ENCODE measurements at places on chromosomes 3 and 15. TPM values are rescaled to one million over a fixed set of nuclear protein-coding genes. Genes with fewer than 3 reads are reported as not detected.

DNA sequence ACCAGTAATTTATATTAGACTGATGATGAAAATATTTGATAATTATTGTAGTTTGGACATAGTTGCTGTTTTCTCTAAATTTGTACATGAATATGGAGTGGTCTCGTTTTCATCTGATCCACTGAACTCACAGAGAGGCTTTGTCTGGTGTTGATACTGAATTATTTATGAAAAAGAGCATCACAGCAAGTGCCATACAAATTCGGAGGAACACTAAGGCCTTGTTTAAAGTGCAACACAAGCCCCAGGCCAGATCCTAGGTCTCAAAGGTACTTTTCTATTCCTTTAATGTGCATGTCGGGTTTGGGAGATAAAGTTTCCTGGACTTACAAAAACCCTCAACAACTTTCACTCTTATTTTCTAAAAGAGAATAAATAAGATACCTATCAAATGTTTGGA, 796.8 kb upstream of the EPHA6 start:
- no peak for DNase-seq

- DNase-seq: no peak
These were observed 40.0 kb downstream of the SLC6A11 start for GRCh38 chr3:10855871-10856662.

The EBLN2 gene
- 4.4 TPM for total RNA-seq

GRCh38 chr15:99450896-99451358, 114.9 kb upstream of the MEF2A start:
- DNase-seq: peak; percentile 90

- DNase-seq: no peak
These were observed 8.5 kb upstream of the RUVBL1 start for GRCh38 chr3:128131897-128132646.

DNA sequence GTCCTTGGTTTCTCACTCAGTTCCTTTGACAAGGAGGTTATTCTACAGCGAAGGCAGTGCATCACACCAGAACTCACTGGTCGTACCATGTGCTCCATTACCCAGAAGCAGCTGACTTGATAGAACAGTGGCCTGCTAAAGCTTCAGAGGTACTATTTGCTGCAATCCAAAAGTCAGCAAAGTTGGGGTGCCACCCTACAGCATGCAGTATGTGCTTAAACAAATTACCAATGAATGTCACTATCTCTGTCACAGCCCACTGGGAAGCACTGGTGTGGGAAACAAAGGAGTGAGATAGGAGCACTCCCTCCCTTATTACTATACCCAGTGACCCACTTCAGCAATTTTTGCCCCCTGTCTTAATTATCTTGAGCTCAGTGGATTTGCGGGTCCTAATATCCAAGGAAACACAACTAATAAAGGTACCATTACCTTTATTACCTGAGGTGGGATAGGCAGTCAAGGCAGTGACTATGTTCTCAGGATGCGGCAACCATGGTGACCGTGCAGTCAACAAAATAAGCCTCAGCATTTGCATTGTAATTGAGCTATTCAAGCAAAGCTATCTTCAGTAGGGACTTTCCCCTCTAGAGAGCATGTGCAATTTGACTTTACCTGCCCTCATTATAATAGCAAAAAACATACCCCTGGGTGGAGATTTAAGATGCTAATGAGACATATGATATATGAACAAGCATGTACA, 199.4 kb downstream of the OCA2 start:
- no peak for DNase-seq

The FILIP1L gene
- 7.4 TPM for total RNA-seq

DNA sequence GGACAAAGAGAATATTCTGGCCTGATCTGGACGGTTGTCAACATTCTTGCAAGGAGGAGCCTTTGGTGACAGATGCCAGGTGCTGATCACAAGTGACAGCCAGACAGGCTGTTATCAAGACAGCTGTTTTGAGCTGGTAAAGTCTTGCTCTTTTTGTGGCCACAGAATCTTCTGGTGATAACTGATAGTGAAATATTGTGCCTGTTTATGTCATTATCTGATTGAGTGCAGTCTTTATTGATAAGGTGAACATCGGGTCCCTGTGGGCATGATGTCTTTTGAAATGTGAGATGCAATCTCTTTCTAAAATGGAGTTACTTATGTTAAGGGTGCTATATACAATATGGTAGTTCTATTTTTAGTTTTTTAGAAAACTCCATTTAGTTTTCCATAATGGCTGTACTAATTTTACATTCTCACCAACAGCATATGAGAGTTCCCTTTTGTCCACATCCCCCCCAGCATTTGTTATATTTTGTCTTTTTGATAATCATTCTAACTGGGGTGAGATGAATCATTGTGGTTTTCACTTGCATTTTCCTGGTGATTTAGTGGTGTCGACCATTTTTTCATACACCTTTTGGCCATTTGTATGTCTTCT, 10.7 kb downstream of the CEP63 start:
- no peak for DNase-seq

GRCh38 chr3:12992629-12993516, 80.4 kb downstream of the IQSEC1 start:
- DNase-seq: no peak

DNA sequence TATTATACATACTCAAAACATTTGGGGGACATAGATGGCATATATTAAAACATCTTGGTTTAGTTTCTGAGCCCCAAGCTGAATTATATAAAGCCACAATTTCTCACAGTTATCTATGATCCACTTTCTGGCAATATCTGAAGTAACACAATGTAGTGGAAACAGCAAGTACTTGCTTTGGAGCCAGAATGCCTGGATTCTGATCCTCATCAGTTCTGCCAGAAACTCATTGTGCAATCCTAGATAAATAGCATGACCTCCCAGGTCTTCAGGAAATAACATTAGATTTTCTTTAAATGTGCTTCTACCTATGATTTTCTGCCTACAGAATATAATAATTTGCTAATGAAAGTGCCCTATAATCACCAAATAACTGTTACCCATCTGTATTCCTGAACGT, 544.9 kb downstream of the NAALADL2 start:
- DNase-seq: no peak

The PLD1 gene
- 11.9 TPM for total RNA-seq
